Activated CD4-positive, alpha-beta T cell treated with anti-CD3 and anti-CD28 coated beads, Interleukin-2, amount 50 U/mL, for 1 hour (primary cell): ENCODE measurements at places on chromosomes 16 and 17.

- no peak for DNase-seq
Observed at GRCh38 chr16:749010-749409, 8.2 kb upstream of the CIAO3 start.

DNA sequence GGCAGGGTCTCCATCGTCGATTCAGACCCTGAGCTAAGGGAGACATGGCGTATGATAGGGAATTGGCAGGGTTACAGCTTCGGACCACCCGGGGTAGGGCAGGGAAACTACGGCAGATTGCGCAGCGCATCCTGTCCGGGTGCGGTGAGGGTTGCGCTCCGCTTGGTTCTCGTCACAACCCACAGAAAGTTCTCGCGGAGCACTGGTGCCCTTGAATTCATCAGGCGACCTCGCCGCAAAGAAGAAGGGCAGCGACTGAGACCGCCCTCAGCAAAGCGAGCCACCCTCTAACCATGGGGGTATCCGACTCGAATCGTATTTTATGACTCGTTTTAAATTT is 1.2 kb downstream of the HS3ST3B1 start:
- peak; percentile 53 for DNase-seq

- DNase-seq, result no peak
Observed at GRCh38 chr16:72800524-72801161, 247.3 kb downstream of the ZFHX3 start.

DNA sequence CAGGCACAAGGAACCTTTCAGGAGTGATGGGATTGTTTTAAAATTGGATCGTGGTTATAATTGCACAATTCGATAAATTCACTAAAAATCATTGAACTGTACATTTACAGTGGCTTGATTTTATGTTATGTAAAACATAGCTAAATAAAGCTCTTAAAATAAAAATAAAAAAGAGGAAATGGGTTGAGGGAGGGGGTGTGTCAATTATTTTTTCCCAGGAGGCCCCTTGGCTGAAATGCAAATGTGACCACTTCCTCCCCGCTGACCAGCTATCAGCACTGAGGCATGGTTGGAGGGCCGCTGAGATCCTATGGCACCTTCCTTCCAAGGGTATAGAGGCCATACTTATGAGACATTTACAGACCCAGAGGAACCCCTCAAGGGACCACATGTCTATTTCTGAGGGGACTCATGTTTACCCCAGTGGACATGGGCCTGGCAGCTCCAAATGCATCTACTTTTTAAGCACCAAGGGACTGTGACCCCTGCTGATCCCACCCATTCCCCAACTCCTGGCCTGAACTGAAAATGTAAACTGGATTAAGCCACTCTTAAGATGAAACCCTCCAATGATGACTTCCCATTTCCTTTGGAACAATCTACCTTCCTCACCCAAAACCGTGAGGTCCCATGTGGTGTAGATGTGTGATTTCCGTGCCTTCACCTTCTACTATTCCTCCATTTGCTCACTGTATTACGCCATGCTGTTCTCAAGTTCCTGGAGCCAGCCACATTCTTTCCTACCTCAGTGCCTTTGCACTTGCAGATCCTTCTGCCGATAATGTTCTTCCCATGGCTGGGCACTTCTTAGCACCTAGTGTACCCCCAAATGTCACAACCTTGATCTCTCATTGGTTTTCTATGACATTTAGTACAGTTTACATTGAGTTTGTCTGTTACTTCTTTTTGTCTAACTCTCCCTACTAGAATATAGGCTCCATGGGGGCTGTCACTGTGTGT is 2.8 kb upstream of the IL21R start:
- no peak for DNase-seq

GRCh38 chr16:65579050-65579449 is 457.2 kb upstream of the CDH11 start:
- DNase-seq, result no peak

DNA sequence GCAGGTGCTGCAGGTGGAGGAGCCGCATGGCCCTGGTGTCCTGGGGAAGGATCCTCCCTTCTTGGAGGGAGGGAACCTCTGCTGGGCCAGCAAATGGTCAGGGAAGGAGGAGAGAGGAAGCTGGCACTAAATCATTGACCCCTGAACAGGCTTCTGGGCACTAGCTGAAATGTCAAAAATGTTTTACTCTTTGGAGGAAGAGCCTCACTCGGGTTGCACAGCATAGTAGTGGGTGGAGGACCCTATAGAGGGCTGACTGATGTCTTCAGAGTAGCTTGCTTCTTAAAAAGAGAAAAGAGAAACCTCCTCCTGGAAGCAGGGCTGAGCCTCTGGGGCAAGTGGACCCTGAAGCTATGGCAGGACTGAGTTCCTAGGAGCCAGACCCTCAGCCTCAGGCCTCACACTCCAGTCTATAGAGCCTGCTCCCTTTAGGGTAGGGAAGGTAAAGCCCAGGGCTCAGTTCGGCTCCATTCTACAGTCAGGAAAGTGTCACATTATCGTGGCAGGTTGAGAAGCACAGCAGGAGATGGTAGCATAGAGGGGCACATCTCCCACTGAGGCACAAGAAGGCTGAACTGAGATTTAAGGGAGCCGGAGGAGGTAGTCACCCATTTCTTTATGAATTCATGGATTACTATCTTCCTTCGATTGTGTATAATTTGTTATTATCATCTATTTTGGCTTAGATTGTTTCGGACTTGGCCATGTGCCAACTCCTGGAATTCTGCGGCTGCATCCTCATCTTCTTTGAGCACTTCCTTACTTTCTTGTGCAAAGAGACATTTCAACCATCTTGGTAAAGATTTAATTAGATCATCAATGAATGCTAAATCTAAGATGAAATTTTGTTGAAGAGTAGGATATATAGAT is 7.3 kb upstream of the CUEDC1 start:
- no peak for DNase-seq

GRCh38 chr16:56424404-56424764 is 961 bp downstream of the AMFR start:
- DNase-seq, result no peak

DNA sequence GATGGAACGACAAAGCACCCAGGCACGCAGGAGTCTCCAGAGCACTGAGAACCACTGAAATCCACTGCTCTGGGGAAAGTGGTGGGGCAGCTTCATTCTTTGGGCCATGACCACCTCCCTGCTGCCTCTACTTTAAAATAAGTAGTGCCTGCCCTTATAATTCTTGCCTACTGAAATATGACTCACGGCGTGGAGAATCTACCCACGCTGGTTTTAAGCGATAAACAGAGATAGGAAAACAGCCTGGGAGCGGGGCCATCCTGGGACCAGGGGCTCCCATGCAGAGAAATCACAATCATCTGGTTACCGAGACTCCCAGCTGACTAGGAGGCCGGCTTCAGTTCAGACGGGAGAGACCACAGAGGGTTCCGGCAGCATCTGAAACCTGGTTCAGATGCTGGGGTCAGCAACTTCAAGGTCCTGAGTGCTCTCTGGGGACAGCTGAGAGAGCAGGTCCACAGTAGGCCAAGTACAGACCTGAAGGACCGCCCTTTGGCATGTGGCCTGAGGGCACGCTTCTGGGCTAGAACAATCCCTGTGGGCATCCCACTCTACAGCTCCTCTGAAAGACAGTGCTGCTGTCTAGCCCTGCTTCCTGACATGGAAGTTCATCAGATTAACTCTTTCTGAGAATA is 8.6 kb upstream of the DHRS13 start:
- no peak for DNase-seq

- no peak for DNase-seq
Observed at GRCh38 chr17:77391668-77392375, 251.1 kb downstream of the SEC14L1 start.

DNA sequence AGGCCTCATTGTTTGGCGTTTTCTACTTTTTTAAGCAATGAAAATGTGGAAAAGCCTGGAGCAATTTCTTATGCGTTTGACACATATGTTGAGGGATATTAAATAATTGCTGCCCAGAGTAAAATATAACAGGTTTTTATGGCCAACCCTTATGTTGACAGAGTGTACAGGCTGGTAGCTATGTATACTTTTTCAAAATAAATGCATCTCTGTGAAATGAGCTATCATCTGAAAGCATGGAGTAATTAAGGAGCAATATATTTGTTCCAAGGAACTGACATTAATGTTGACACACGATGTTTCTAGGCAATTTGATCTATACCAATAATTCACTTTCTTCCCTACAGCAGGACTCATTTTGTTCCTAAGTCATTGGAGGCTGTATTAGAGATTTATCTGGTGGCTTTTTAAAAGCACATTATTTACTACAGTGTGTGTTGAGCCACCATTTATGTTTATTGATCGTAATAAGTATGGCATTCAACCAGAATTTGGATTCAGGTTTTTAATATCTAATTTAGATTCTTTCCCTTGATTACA is 11.9 kb upstream of the KRT20 start:
- DNase-seq, result no peak

DNA sequence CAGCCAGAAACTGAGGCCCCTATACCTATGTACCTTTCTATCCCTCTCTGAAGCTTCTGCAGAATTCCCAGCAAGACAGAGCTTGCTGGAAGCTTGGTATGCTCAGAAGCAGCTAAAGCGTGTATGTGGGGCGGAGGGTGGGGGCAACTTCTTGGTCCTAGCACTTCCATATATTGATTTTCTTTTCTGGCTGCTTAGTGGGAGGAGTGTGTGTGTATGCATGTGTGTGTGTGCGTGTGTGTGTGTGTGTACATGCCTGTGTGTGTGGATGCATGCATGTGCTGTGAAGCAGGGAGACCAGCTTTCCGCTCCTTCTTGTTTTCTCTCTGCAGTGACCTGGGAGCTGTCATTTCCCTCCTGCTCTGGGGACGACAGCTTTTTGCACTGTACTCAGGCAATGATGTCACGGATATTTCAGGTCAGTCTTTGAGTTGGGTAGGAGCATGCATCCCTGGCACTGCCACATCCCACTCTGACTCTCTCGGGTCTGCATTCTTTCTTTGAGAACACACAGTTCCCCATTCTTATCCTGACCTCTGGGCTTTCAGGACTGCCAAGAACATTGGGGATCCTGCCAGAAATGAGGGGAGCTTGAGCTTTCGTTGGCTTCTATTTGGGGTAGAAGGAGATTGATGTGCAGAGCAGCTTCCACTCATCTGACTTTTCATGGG is 10.7 kb downstream of the HPR start:
- no peak for DNase-seq

- DNase-seq, result no peak
Observed at GRCh38 chr17:67164302-67164701, 80.7 kb downstream of the HELZ start.

- no peak for DNase-seq
Observed at GRCh38 chr16:15777533-15778203, 79.2 kb downstream of the MYH11 start.

- DNase-seq, result peak; percentile 46
Observed at GRCh38 chr17:40341808-40342503, 22.6 kb downstream of the GJD3 start.

DNA sequence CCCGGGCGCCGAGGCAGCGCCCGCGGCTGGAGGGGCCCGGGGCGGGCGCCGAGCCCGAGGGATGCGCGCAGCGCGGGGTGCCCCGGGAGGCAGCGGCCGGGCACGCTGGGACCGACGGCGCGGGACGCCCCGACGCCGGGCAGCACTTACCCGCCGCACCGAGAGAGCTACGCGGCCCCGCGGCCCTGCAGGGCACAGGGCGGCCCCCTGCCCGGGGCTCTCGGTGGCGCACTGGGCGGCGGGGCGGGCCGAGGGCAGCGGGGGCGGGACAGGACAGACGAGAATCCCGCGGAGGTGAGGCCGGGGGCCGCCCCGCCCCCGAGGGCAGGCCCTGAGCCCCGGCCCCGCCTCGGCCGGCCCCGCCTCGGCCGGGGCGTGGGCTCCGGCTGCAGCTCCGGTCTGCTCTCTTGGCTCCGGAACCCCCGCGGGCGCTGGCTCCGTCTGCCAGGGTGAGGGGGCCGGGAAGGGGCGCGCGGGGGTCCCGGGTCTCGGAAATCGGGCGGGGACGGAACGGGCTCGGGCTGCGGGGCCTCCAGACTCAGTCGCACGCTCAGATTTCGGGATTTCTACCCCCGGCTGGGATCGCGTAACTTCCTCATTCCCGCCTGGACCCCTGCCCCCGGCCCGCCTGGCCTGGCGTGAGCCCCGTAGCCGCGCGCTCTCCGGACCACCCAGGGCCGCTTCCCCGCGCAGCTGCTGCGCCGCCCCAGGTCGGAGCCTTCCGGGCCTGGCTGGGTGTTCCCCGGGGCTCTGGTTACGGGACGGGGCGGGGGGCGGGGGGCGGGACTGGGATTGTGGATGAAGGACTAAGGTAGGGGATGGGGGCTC is at the start of gene PLD2:
Gene PLD2 (plus strand): TSS at position 376 of the 828 bp plus-strand sequence. CDS start 621 bp downstream, outside the sequence.
- DNase-seq, result peak; percentile 82

- no peak for DNase-seq
Observed at GRCh38 chr16:26647870-26648269, 418.9 kb upstream of the C16orf82 start.

GRCh38 chr17:59328601-59329000 is 2.9 kb upstream of the YPEL2 start:
- no peak for DNase-seq

- DNase-seq, result no peak
Observed at GRCh38 chr16:16991711-16992110, 479.0 kb downstream of the XYLT1 start.

DNA sequence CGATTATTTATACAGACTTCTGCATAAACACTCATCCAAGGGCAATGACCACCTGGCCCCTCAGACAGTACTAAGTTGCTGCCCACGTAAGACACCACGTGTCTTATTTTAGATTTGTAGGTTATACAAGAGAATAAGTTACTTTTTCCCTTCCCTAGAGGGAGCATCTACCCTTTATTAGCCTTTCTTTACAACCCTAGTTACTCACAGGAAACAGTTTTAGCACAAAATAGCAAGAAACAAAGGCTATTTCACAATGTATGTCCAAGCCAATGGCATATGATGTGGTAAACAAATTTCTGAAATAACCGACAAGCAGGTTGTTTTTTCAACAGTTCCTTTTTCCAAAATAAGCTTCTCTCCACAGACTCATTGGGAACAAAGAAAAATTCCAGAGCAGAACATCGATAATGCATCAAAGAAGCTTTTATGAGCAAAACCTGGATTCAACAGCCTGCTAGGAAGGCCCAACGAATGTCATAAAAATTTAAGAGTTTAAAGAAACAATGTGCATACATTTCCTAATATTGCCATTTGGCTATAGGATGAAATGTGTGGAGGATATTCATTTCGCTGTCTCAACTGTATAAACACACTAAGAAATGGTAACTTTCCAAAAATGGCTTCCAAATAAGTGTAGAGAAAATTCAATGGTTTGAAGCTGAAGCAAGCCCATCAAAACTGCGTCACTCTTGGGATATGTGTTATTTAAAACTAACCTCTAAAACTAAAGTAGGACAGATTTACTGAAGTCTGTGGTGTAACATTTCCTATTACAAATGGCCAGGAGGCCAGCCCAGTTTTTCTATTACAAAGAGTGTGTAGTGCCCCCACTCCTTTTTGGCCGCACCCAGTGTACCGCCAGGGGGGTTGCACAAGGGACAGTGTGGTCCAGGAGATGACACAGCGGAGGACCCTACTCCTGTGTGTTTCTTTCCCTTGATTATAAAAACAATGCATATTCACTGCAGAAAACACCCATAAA is 50.4 kb upstream of the ERN1 start:
- no peak for DNase-seq

GRCh38 chr16:74874123-74874522 is 99.5 kb upstream of the FA2H start:
- no peak for DNase-seq

- DNase-seq, result no peak
Observed at GRCh38 chr17:73630965-73631595, 13.2 kb downstream of the SDK2 start.

GRCh38 chr16:48244863-48245195 is 729 bp downstream of the LONP2 start:
- no peak for DNase-seq
